ENCODE measurements at places on chromosomes 3 and 15. TPM values are rescaled to one million over a fixed set of nuclear protein-coding genes. Genes with fewer than 3 reads are reported as not detected.

GRCh38 chr3:197746209-197746608 is 3.5 kb upstream of the FYTTD1 start:
- no peak for DNase-seq

DNA sequence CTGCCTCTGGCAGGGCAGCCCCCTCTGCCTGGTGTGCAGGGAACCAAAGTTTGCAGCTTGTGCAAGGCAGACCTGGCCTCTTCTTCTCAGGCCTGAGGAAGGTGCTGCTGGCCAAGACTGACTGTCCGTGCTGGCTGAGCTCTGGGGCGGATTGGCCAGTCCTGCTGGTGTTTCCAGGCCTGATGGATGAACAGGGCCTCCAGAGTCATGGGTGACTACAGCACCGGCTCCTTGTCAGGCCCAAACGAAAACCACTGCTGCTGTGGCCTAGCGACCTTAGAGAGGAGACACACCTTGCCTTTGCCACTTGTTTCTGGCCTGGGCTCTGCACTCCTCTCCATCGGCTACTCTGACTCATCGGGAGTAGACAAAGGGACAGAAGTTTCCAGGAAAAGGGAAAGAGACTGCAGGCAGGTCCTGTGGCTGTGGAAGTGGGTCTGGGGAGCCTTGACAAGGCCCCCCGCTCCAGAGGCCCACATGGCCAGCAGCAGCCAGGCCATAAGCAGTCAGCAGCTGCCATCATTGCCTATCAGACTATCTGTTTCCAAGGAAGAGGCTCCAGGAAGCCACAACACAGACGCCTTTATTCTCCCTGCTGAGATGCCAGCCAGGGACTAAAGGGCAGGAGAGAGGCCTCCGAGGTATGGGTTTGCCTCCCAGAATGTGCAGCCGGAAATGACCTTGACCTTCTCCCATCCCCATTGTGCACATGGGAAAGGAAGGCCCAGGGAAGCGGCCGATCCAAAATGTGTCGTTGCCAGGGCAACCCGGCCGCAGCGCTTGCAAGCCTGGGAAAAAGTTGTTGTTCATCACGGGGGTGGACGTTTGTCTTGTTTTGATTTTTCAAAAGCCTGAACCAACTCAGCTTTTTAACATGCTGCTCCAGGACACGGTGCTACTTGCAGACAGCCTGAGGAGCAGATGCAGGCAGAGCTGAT is 160.5 kb downstream of the CHSY1 start:
- no peak for DNase-seq

GRCh38 chr3:69855436-69856162 is 116.3 kb downstream of the MITF start:
- no peak for DNase-seq

Gene GABRR3
- not detected for total RNA-seq

Gene CHDH
- total RNA-seq = 0.72 TPM

- no peak for DNase-seq
These were observed 86.6 kb downstream of the HMG20A start for GRCh38 chr15:77507143-77507897.
